ENCODE measurements at places on chromosomes 12 and 14. TPM values are rescaled to one million over a fixed set of nuclear protein-coding genes. Genes with fewer than 3 reads are reported as not detected.

DNA sequence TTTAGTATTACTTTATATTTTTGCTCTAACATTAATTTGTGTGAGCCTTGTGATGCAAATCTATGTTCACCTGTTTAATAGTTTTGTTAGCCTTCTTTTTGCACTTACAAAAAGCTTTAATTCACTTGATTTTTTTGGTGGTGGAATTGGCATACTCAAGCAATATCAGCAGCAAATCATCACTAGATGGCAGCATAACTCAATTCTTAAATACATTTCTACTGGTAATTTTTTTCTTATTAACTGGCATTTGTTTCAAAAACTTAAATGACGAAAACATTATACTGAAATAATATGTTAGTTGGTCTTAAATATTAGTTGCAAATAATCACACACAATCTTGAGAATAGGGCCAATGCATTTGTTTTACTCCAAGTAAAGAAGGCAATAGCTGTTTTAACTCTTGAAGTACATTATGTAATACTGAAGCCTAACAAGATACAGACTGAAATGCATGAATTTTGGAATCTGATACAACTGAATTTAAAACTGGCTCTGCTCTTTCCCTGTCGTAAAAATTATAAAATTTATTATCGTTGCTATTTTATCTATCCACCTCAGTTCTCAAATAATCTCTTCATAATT is 151.5 kb downstream of the ATXN7L3B start:
- no peaks in the 10 kb centered on the region for H3K27me3 ChIP-seq
- H3K27ac ChIP-seq = no peak overlapping the region
- DNase-seq = no peak
- H3K4me1 ChIP-seq = peaks cover 2% of the 10 kb centered on the region

DNA sequence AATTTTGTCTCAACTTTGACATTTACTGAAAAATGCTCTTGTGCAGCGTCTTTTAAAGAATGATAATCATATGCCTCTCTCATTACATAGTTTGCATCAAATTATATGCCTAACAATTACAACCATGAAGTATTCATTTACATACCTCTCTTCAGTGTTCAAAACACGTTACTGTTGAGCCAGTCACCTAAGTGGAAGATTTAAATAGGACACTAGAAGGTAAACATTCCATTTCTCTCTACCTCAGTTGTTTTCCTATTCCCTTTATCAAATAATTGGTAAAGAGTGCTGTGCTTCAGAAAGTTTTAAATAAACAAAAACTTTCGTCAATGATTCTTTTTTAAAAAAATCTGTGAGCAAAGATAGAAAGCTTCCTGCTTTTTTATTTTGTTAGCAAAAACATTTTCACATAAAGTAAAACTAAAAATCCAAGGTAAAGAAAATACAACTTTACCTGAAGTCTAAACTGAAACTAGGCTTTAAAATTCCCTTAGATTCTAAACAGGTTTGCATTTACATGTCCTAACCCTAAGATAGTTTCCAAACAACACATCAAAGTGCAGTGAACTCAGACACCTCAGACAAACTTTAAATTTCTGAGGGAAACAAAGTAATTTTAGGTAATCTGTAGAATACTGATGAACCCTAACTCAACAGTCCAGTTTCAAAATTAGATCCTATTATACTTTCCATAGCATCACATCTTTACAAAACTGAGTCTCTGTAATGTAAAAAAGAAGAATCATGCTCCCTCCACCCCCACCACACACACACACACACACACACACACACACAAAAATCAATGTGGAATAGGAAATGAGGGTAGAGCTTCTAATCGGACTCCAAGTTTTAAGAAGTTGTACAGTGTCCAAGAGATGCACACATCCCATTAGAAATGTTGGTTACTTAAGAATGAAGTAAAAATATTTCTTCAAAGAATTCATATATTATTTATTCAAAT is 46.2 kb downstream of the PAWR start:
- peak overlapping the region; percentile 24 for H3K4me3 ChIP-seq
- H3K27me3 ChIP-seq = no peaks in the 10 kb centered on the region
- peaks cover 19% of the 10 kb centered on the region for H3K36me3 ChIP-seq
- no peak for DNase-seq
- peaks cover 65% of the 10 kb centered on the region for H3K4me1 ChIP-seq

DNA sequence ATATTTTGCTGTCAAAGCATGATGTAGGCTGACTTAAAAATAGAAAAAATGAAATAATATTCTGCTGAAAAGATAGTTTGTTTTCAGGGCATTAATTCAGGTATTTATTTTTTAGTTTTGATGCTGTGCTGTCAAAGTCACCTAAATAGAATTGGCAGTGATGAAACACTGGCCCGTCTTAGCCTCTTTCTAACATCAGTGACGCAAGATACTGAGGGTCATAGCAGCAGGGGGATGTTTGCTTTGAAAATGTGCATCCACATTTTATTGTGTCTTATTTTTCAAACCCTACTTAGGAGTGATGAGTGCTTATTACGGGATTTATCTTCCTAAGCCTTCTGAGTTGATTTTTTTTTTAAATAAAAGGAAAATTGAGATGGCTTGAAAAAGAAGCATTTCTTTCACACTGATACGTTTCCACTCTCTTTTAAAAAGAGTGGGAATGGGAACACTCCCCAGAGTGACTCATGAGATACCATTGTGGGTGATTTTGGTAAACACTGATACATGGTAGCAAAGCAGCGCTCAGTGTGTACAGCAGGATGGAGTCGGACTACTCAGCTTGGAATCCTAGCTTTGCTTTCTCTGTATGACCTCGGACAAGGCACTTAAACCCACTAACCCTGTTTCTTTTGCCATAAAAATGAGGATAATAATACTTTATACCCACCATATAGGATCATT is 290.8 kb downstream of the ERC1 start:
- no peak overlapping the region for H3K27ac ChIP-seq
- H3K27me3 ChIP-seq = no peaks in the 10 kb centered on the region
- H3K4me3 ChIP-seq = no peak overlapping the region
- peaks cover 15% of the 10 kb centered on the region for H3K4me1 ChIP-seq
- no peak for DNase-seq
- no peaks in the 10 kb centered on the region for H3K36me3 ChIP-seq

GRCh38 chr12:31015215-31015614 is 58.4 kb upstream of the DDX11 start:
- no peaks in the 10 kb centered on the region for H3K27me3 ChIP-seq
- DNase-seq = no peak
- no peak overlapping the region for H3K4me3 ChIP-seq
- peaks cover 30% of the 10 kb centered on the region for H3K4me1 ChIP-seq
- H3K27ac ChIP-seq = no peak overlapping the region

- no peaks in the 10 kb centered on the region for H3K36me3 ChIP-seq
- no peak for DNase-seq
- H3K27ac ChIP-seq = no peak overlapping the region
- no peak overlapping the region for H3K4me3 ChIP-seq
- H3K4me1 ChIP-seq = peaks cover 49% of the 10 kb centered on the region
These were observed 15.0 kb downstream of the FERMT2 start for GRCh38 chr14:52935833-52936232.

- DNase-seq = no peak
- no peaks in the 10 kb centered on the region for H3K4me1 ChIP-seq
- no peaks in the 10 kb centered on the region for H3K27me3 ChIP-seq
- H3K27ac ChIP-seq = no peak overlapping the region
- H3K4me3 ChIP-seq = no peak overlapping the region
These were observed 64.4 kb upstream of the RTL1 start for GRCh38 chr14:100967930-100968329.

Gene RIN3
- 3.0 TPM for total RNA-seq
